Activated CD4-positive, CD25-positive, alpha-beta regulatory T cell treated with anti-CD3 and anti-CD28 coated beads, Interleukin-2, amount 50 U/mL, for 16 hours (primary cell): ENCODE measurements at places on chromosomes 11 and 22.

DNA sequence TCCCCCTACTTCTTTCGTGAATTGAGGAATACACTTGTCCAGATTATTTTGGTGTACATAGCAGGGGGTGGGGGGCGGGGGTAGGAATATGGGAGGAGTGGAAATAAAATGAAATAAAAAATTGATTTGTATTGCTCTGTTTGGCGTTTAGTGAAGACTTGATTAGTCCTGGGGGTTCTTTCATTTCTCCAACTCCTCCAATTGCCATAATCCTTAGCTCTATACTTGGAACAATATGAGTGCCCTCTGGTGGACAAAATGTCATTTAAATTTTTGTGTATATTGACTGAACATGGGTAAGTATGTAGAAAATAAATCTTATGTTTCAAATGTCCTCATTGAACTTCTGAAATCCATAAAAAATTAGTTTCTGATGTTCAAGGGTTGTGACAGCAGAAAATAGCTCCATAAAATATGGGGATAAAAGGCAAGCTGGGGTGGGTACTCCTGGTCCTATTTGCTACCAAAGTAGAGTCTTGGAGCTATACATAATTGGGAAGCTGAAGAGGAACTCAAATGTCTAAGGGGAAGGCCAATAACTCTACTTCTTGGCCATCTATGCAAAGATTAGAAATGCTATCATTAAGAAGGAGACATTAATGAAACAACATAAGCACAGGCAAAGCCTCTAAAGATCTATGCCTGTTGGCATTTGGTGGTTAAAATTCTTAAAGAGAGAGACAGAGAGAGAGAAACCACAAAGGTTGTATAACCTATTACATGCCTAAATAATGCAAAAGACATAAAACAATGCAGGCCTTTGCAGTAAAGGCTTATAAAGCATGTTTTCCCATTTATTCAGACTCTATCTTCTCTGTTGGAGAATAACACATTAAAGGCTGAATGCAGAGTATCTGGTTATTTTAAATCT lies 421.6 kb downstream of the METTL15 start:
- no peak for DNase-seq

DNA sequence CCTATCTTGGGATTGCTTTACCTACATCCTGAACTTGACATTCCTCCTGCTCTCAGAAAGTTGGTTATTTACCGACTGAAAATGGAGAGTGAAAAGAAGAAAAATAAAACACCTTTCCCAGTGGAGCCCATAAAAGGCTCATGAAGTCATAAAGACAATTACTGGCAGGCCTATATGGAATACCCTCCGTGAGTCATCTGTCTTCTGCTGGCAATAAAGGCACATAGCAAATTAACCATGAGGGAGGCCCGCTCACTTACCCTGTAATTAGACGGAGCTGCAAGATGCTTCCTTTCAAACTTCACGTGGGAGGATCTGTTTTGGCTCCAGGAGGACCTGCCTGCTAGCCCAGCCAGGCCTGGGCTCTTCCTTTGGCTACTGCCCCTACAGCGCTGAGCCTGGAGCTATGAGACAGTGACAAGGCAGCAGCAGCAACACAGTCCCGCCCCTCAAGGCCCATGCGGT lies 540.4 kb downstream of the BUD13 start:
- DNase-seq = no peak

GRCh38 chr11:2837096-2837601 lies 48.4 kb downstream of the CDKN1C start:
- no peak for DNase-seq

GRCh38 chr22:26949193-26949592 lies 291.8 kb downstream of the MIAT start:
- DNase-seq = no peak

GRCh38 chr11:2655016-2655719 lies 44.6 kb downstream of the KCNQ1OT1 start:
- DNase-seq = no peak

- no peak for DNase-seq
These were observed 73.9 kb downstream of the SGSM3 start for GRCh38 chr22:40444178-40444831.

DNA sequence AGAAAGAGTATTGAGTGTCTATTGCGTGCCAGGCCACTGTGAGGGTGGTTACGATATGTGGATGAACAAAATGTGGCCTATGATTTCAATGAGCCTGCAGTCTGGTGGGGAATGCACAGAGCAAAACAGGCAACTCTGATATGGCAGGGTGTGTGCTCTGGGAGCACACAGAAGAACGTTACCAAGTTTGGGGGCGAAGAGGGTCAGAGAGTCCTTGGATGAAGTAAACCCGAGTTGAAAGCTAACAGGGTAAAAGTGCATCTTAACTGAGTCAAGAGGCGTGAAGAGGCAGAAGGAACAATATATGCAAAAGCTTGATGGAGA lies 258 bp downstream of the CFAP68 start:
- DNase-seq = no peak

- DNase-seq = no peak
These were observed 5.0 kb upstream of the CCDC88B start for GRCh38 chr11:64334764-64335735.
